Activated naive CD8-positive, alpha-beta T cell treated with anti-CD3 and anti-CD28 coated beads, Interleukin-2, amount 50 U/mL, for 16 hours (primary cell): ENCODE measurements at places on chromosomes 13 and 19.

DNA sequence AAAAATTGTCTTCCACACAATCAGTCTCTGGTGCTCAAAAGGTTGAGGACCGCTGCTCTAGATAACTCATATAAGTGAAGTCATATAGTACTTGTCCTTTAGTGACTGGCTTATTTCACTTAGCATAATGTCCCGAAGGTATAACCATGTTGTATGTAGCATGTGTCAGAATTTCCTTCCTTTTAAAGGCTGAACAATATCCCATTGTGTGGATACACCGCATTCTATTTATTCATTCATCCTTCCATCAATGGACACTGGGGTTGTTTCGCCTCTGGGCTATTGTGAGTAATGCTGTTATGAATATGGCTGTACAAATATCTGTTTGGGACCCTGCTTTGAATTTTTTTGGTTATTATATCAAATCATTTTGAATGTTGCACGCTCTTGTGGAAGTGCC, 4.6 kb upstream of the LYPD5 start:
- DNase-seq, result no peak

DNA sequence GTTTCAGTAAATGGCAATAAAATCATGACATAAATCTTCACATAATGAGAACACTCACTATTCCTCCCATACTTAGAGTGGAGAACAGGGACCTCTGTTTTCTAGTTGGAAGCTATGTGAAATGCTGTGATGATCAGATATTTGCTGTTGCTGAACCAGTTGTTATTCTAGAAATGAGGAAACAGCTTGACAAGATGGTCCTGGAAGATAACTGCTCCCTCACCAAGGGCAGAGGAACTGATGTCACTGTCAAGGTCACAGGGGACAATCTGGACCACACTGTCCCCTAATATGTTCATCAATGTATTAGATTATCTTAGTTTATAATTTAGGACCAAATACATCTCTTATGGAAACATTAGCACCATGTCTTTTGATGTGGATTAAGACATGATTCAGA, 1173.3 kb downstream of the PCDH17 start:
- no peak for DNase-seq

- DNase-seq, result no peak
Measured at GRCh38 chr13:113839536-113840204, 24.2 kb downstream of the GAS6 start.

GRCh38 chr13:44576351-44577235, 463 bp upstream of the TSC22D1 start:
- DNase-seq, result no peak

GRCh38 chr13:32415019-32415418, 12.9 kb downstream of the N4BP2L1 start:
- no peak for DNase-seq

DNA sequence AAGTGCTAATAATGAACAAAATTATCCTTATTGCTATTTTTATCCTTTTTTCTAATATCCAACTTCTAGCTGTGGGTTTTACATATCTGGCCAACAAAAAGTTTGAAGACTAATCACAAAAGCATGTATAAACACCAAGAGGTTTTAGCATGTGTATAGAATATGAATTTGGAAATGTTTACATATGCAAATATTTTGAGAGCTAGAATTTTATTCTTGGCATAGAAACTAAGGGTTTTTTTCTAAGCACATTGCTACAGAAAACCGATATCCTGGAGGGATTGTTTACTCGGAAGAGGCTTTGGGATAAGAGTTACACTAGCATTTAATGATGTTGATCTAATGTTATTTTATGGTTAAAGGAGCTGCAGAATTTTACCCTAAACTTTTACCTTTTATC, 392.1 kb downstream of the EFNB2 start:
- no peak for DNase-seq

DNA sequence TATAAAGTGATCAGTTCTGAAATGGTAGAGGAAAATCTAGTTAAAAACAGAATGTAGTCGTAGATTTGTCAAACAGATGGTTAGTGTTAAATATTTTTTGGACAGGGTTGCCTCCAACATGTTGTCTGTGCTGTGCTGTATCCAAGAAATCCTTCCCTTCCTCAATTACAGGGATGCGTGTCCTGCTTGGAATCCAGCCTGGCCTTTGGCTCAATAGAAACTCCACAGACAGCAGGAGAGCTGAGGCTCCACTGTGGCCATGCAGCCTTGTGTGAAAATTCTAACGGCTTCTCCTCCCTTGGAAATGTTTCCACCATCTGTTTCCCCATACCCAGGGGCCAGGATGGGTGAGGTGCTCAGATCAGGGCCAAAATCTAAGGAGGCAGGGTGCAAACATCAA, 67.7 kb upstream of the USP29 start:
- no peak for DNase-seq

DNA sequence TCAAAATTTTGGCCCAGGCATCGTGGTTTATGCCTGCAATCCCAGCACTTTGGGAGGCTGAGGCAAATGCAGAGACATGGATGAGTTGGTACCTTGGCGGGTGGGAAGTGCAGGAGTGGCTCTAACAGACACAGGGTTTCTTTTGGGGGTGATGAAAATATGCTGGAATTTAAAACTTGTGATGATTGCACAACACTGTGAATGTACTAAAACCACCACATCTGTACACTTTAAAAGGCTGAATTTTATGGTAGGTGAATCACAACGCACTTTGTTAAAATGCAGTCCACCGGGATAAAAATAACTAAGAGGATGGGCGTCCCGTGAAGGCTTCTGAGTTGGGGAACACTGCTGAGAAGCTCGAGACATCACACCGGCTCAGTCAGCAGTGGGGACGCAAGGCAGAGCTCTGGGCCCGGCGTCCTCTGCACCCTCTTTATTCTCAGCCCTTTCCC, 47.1 kb downstream of the MLLT1 start:
- no peak for DNase-seq

DNA sequence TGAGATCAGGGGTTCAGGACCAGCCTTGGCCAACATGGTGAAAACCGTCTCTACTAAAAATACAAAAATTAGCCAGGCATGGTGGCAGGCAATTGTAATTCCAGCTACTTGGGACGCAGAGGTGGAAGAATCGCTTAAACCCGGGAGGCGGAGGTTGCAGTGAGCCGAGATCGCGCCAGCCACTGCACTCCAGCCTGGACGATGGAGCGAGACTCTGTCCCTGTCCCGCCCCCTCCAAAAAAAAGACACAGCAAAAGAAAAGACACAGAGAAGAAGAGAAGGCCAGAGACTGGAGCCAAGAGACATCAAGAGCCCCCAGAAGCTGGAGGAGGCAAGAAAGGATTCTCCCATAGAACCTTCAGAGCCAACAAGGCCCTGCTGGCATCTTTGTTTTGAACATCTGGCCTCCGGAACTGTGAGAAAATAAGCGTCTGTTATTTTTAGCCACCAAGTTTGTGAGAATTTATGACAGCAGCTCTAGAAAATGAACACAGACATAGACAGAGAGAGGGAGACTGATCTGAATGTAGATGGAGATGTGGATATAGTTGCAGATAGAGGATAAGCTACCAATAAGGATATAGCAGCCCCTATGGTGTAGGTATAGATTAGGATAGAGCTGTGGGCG, 25.7 kb upstream of the PNMA8B start:
- no peak for DNase-seq

DNA sequence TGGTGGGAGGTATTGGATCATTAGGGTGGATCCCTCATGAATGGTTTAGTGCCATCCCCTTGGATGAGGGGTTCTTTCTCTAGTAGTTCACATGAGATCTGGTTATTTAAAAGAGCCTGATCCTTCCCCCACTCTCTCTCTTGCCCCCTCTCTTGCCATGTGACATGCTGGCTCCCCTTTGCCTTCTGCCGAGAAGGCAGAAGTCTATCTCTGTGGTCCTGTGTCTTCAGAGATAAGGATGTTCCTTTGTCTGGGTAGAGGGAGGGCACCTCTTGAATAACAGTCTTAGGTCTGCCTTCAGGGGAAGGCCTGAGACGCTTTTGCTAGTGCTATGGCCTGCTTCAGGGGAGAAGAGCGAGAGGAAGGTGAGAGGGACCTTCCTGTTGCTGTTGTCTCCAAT, 2.0 kb upstream of the ZDHHC20 start:
- DNase-seq, result no peak

- no peak for DNase-seq
Measured at GRCh38 chr19:19670070-19670551, 1.5 kb downstream of the ZNF101 start.

DNA sequence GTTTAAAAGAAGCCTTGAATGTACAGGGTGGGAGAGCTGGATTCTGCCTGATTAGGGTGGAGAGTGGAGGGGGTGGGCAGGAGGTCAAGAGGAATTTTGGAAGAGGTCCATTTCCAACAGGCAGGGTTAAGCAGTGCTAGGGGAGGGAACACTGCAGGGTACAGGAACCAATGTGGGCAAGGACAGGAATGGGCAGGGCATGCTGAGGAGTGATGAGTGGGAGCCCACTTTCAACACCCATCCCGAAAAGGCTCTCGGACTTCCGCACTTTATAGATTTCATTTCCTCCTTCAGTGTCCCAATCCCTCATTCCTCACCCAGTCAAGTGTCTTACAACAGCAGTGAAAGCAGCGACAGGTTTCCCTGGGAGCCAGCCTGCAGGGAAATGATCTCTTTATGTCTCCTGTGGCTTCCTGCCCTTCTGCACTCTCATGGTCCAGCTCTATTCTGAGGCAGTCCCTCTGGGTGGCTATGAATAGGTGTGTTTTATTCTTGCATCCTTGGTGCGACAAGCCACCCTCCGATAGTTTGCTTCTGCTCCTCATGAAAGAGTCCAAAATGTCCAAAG, 50.5 kb upstream of the ZNF507 start:
- no peak for DNase-seq

GRCh38 chr13:33261387-33262061, 24.0 kb downstream of the STARD13 start:
- no peak for DNase-seq
